ENCODE measurements at places on chromosomes 3 and 15. TPM values are rescaled to one million over a fixed set of nuclear protein-coding genes. Genes with fewer than 3 reads are reported as not detected.

The CLDN18 gene
- not detected for total RNA-seq

The PLCL2 gene
- 9.7 TPM for total RNA-seq

DNA sequence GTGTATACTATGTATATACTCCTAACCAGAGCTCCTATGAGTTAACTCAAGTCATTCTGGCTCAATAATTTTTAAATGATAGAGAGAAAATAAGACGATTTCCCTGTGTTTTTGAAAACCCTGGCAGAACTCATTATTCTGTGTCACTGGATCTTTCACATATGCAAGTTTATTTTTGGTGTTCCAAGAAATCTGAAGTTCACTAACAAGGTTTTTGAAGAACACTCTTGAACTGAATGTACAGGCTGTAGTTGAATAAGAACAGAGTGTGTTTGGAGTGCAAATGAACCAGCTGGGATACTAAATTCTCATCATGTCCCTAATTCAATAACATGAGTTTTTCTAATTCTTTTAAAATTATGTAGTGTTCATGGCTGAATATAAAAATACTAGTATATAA is 466.9 kb upstream of the SUCLG2 start:
- no peak for DNase-seq
- H3K36me3 ChIP-seq, result no peaks in the 10 kb centered on the region
- peaks cover 6% of the 10 kb centered on the region for H3K4me1 ChIP-seq
- no peak overlapping the region for H3K27ac ChIP-seq
- no peaks in the 10 kb centered on the region for H3K27me3 ChIP-seq

GRCh38 chr3:44092497-44092896 is 149.2 kb upstream of the TOPAZ1 start:
- no peak overlapping the region for H3K4me3 ChIP-seq
- H3K27ac ChIP-seq, result no peak overlapping the region
- H3K4me1 ChIP-seq, result no peaks in the 10 kb centered on the region

DNA sequence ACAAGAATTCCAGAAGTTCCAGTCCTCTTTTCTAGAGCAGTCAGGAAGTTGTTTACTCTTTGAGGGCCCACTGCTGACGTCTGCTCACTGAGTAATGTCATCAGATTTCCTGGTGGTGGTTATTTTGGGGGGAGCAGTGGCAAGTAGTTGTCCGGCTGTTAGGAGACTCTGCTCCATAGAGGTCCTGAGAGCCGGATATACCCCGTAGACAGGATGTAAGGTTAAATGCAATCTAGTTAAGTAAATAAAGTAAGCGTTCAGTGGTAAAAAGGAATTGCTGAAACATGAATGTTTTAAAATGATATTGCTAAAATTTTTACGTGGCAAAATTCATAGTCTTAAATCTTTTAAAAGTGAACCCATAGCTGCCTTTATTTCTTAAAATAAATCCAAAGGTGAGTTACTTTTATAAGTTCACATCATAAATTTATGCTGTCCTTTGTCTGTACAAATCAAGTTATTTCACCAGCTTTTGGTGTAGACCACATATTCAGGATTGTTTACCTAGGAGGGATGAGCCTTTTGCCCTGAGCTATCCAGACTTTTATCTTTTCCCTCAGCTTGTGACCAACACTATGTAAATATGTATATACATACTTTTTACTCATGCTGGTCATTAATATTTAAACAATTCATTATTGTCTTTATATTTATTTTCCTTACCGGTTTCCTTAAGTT is 65.8 kb downstream of the PDE8A start:
- H3K36me3 ChIP-seq, result no peaks in the 10 kb centered on the region
- no peak overlapping the region for H3K4me3 ChIP-seq

DNA sequence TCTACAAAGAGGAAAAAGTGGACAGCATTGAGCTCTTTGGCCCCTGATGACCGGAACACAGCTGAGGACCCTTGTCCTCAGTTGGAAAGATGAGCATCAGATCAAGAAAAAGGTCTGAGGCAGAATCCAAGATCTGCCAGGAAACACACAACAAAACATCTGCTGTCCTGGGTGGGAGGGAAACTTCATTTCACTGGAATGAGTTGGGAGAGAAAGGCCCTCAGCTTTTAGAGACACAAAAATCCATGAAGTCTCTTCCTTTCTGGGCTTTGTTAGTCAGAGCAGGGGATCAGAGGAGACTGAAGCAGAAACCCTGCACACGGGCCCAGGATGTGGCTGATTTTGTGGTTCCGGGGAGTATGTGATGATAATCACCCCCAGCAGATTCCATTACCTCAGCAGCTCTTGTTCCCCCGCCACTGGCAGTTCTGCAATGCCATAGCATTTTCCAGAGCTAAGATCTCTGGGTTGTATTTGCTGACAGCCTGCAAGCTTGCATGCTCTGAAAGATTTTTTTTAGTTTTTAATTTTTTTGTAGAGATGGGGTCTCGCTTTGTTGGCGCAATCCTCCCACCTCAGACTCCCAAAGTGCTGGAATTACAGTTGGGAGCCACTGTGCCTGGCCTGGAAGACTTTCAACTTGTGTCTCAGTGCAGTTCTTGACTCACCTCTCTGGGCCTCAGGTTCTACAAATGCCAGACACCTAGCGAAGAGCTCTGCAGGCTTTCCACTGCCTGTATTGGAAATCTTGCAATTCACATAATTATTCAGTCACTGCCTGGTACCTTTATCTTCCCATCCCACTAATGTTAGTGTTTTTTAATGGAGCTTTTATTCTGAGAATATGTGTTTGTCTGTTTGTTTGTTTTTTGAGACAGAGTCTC is 5.8 kb upstream of the TATDN2 start:
- no peak overlapping the region for H3K4me3 ChIP-seq
- H3K27me3 ChIP-seq, result peaks cover 4% of the 10 kb centered on the region
- no peak for DNase-seq
